ENCODE measurements at places on chromosomes 7 and 10. TPM values are rescaled to one million over a fixed set of nuclear protein-coding genes. Genes with fewer than 3 reads are reported as not detected.

Gene PNPLA8
- 39.5 TPM for total RNA-seq

Gene PTPRZ1
- not detected for total RNA-seq

Gene EFCAB10
- total RNA-seq = not detected

Gene FAM171A1
- 3.7 TPM for total RNA-seq

Gene PPP1R17
- total RNA-seq = not detected

Gene RNF32
- total RNA-seq = not detected

Gene PIK3AP1
- total RNA-seq = 9.1 TPM

Gene CACNA2D1
- not detected for total RNA-seq

Gene ADCY1
- not detected for total RNA-seq

All from activated naive CD4-positive, alpha-beta T cell treated with anti-CD3 and anti-CD28 coated beads, Interleukin-2, amount 50 U/mL, for 72 hours (primary cell).